Ascending aorta (tissue), 2 donors: ENCODE measurements at places on chromosomes 4 and X.
A peak's percentile ranks its signal among the peaks of the same experiment; 100 is the strongest.

GRCh38 chrX:18353931-18354368 lies 538 bp downstream of the SCML2 start:
- DNase-seq, result no peak

DNA sequence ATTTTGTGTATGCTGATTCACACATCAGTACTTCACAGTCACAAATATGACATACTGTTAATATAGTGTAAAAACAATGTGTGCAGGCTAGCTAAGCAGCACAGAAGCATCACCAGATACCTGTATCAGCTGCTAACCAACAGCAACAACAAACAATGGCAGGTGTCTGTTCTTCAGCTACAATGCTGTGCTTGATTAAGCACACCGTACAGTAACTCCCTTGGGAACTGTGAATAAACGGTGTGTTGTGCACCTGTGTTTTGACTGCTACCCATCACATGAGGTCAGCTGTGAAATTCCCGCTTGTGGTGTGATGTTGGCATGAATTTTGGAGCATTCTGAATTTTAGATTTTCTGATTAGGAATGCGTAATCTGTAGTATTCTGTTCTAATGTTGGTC lies 379.7 kb upstream of the FAT1 start:
- DNase-seq, result no peak

- DNase-seq, result no peak
Observed at GRCh38 chr4:101122019-101122418, 225.3 kb downstream of the PPP3CA start.

DNA sequence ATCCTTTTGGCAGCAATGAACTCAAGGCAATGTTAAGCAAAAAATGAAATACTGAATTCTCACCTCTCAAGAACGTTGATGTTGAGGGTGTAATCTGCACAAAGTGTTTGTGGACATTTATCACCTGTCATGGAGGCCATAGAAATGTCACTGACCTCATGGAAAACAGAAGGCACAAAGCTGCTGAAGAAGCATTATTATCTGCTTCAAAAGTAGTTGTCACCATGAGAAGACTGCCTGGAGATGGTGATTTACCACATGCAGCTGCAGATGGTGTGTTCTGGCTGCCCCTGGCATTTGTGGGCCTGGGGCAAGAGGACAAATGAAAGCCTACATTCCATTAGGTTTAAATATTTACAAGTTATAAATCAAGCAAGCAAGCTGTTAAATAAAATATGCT lies 116.8 kb upstream of the RPS6KA3 start:
- no peak for DNase-seq

- DNase-seq, result no peak
Observed at GRCh38 chr4:88937081-88937480, 119.9 kb downstream of the FAM13A start.

- peak; percentile 73 for DNase-seq
Observed at GRCh38 chr4:56995525-56995924, 16.8 kb downstream of the POLR2B start.

GRCh38 chr4:108135549-108136209 lies 33.1 kb downstream of the LEF1 start:
- DNase-seq, result no peak

DNA sequence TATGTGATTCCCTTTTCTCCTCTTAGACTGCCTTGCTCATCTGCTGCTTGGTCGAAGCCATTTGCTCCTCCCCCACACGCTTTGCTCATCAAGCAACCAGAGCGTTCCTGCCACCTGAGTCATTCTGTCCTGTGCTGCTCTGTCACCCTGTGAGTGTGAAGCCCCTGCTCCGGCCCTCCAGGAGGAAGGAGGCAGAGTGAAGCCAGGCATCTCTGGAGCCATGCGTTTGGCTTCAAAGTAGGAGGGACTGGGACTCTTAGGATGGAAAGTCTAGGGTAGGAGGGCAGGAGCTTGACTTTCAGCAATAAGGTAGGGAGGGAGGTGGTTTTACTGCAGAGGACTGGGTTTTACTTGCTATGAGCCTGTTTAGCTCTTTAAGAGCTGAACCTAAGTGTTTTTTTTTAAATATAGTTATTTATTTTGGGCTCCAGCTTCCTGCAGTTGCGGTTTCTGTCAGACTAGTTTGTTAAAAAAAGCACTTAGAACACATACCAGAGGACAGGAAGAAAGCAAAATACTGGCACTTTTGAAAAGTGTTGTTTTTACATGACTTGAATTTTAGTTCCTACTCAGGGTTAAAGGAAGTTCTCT lies 63.6 kb downstream of the SPINK2 start:
- DNase-seq, result peak; percentile 15

- DNase-seq, result no peak
Observed at GRCh38 chr4:24778464-24779225, 16.7 kb upstream of the SOD3 start.

DNA sequence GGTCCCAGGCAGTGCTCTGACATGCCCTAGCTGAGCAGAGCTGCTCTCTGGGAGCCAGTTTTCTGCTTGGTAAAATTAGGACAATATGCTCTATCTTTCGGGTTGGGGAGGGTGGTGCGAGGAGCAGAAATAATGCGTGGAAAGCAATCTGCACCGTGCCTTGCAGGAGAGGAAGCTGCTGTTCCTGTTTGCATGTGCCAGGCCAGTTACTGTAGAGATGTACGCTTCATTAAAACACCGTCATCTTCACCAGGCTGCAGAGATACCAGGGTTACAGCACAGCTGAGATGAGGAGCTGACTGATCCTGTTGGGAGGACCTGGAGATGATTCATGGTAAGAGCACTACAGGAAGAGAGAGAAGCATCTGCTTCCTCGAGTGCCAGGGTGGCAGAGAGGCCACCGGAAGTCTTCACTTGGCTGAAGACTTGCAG lies 29.5 kb upstream of the IRF2 start:
- no peak for DNase-seq

DNA sequence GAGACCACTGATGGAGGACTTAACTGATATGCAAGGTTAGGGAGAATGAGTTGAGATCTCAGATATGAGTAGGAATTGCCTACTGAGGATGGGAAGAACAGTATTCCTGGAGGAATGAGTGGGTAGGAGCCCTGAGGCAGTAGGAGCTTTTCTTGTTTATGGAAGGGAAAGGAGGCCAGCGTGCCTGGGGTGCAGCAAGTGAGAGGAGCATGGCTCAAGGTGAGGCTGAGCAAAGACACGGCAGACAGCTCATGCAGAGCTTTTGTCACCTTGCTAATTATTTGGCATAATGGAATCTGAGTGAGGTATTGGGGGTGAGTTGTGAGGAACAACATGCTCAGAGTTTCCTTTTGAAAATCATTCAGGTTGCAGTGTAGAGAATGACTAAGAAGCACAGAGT lies 65.3 kb upstream of the IBSP start:
- no peak for DNase-seq

DNA sequence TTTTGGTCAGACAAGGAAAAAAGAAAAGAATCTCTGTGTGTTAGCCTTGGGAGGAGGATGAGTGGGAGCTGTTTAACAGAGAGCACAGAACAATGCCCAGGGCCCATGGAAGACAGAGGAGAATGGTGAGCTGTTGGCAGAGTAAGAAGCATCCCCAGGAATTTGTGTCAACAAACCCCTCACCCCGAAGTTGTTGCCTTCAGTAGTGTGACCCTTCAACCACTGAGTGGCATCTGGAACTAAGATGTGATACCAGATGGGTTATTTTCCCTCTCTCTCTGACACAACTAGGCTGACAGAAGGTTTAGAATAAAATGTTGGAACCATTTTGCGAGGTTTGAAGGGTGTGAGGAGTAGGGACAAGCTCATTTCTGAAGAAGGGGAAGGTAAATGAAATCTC lies 25.1 kb downstream of the IGSF1 start:
- no peak for DNase-seq

- no peak for DNase-seq
Observed at GRCh38 chrX:1140236-1140681, 72.2 kb downstream of the CRLF2 start.

- no peak for DNase-seq
Observed at GRCh38 chr4:8828869-8829268, 42.8 kb downstream of the HMX1 start.

DNA sequence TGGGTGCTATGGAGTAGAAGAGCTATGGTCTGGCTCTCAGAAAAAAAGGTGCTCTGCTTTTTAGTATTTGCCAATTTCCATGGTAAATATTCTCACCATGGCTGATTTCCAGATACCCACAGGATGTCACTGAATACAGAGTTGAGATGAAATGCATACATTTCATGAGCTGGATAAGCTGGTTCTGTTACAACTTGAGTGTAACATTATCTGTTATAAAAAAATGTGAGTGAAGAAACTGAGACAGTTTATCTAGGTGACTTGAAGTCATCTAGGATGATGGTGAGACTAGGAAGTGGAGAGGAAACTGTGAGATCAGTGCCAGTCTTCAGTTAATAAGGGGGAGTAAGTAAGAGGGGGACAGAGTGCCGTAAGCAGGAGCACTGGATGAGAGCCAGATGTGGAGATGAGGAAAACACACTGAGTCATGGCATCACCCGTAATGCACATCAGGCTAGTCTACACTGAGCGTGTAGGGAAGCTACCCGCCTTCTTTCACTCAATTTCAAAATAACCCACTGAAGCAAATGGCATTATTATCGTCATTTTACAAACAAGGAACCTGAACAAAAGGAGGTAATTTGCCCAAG lies 5.0 kb downstream of the HPSE start:
- DNase-seq, result no peak

DNA sequence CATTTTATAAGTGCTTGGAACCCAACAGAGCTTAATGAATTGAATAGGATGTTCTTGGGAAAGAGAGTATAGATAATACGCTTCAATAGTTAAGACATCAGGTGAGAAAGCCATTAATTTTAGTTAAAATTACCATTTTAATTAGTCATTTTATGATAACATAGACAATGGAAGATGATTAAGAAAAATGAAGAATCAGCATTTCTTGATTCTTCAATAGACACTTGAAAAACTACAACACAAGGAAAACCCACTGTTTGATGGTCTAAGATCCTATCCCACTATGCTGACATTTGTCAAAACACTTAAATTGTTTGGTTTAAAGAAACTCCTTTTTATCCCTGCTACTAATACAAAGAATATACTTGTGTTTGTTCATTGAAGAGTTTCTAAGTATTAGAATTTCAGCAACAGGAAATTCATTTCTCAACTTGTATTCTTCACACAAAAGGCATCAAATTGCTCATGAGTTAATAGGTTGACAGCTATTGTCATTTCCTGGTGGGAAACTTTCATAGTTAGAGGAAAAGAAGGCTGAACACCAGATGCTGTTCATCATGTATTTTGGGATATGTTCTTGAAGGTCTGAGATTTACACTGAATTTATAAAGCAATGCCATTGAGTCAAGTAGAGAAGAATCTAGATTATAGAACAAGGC lies 9.6 kb upstream of the CXCL2 start:
- DNase-seq, result no peak

DNA sequence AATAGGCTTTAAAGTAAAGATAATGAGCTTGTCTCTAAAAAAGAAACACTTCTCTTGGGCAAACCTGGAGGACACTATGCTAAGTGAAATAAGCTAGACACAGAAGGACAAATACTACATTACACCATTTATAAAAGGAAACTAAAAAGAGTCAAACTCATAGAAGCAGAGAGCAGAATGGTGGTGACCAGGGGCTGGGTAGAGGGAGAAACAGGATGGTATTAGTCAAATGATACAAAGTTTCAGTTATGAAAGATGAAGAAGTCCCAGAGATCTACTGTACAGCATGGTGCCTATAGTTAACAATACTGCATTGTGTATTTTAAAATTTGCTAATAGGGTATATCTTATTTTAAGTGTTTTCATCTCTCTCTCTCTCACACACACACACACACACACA lies 28.5 kb downstream of the ACSL4 start:
- DNase-seq, result no peak

DNA sequence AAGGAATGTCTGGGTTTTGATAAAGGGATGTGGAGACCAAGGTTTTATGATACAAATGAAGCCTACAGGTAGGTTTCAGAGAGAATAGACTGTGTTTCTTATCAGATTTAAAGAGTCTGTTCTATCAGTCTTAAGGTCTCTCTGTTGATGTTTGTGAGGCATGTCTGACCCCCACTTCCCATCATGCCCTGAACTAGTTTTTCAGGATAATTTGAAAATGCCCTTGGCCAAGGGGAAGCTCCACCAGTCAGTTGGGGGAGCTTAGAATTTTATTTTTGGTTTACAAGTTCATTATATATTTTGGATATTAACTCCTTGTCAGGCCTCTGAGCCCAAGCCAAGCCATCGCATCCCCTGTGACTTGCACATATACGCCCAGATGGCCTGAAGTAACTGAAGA lies 18.6 kb downstream of the C4orf51 start:
- no peak for DNase-seq

DNA sequence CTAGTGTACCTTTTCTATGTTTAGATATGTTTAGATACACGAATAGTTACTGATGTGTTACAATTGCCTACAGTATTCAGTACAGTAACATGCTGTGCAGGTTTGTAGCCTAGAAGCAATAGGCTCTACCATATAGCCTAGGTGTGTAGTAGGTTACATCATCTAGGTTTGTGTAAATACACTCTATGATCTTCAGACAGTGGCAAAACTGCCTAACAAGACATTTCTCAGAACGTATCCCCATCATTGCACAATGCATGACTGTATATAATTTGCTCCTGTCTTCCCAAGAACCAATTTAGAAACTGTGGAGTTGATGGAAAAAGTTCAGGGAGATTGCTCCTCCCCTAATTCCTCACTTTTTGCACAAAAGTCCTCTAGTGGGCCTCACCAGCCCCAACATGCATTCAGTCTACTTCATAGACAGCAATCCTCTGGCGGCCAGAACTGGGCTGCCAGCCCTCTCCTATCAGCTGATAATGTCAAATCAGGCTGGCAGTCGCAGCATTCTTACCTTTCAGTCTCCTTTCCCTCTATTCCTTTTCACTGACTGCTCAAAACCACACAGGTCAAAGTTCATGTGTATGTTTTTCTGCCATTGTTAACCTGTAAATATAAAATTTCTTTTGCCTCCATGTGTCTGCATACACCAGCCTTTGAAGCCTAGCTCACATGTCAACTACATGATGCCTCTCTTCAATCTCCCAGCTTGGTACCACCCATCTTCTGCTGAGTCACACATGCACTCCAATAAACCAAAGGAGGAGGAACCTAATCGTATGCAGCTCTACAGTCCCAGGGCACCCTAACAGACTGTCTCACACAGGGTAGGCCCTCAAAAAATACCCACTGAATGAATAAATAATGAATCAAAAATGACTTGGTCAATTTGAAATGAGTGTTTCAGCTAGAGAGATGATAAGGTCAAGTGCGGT lies 32.0 kb downstream of the BCLAF3 start:
- no peak for DNase-seq

DNA sequence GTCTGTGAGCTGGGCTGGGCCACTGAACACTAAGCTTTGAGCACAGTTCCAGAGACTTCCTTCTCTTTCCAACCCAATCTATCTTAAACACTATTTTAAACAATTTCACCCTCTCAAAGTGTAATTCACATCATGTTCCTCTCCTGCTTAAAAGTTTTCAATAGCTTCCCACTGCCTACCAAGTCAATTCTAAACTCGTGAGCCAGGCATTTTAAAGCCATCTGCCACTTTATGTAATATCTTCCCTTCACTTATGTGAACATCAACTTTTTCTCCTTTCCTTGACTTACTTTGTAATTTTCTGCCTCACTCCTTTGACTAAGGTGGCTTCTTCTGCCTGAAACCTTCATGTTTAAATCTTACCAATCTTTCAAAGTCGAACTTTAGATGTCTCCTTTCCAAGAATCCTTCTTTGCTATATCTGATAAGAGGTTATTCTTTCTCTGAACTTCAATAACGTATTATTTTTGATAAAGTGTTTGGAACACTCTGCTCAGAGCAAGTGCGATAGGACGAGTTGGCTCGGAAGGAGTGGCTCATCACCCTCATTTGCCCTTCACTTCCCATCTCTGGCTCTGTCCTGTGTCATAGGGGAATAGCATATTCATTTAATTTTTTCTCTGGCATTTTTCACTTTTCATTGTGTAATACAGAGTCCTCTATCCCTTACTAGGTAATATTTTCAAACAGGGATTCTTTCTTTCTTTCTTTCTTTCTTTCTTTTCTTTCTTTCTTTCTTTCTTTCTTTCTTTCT lies 13.0 kb upstream of the SPARCL1 start:
- DNase-seq, result no peak
